ENCODE measurements at places on chromosomes 4 and X.

DNA sequence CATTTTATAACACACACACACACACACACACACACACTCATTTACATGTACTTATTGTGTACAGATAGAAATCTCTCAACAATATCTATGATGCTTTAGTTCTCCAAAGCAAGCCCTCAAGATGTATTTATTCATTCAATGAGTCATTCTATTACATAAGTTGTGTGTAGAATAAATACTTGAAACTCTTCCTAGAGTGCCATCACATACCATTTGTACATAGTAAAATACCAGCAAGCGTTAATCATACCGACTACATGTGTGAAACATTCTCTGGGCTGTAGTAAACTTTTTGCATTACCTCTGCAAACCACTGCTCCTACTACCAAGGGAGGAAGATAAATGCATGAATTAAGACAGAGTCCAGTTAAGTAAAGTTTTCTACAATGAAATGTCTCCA, 70.9 kb downstream of the EPHA5 start:
- no peak for DNase-seq

DNA sequence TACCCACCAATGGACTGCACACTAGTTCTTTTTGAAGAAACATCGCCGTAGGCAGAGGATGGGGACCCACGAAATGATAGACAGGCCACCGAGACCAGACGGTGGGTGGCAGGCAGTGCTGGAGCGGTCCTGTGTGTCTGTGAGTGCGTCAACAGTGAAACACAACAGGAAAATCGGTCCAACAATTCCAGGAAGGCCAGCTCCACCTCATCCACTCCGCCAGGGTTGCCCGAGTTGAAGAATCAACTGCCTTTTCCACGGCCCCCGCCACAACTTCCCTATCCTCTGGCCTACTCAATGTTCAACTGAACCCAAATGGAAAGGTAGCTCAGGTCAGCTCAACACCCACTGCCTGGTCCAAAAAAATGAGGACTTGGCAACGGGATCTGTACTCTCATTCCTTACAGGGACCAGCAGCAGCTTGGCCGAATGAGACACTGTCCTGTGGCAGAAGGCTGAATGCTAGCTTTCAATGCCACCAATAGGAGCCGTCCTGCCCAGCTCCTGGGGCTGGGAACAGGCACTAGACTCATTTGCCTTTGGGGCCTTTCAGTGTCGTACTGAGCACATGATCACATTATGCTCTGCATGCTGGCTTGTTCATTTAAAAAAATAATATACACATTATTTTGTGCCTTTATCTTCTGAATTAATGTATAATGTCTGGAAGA, 43.5 kb downstream of the MID1 start:
- no peak for DNase-seq

GRCh38 chr4:146638786-146639505, at the start of gene POU4F2:
POU4F2 (plus strand) TSS chr4:146638893; CDS start chr4:146639141, 248 bp downstream.
- DNase-seq: no peak

DNA sequence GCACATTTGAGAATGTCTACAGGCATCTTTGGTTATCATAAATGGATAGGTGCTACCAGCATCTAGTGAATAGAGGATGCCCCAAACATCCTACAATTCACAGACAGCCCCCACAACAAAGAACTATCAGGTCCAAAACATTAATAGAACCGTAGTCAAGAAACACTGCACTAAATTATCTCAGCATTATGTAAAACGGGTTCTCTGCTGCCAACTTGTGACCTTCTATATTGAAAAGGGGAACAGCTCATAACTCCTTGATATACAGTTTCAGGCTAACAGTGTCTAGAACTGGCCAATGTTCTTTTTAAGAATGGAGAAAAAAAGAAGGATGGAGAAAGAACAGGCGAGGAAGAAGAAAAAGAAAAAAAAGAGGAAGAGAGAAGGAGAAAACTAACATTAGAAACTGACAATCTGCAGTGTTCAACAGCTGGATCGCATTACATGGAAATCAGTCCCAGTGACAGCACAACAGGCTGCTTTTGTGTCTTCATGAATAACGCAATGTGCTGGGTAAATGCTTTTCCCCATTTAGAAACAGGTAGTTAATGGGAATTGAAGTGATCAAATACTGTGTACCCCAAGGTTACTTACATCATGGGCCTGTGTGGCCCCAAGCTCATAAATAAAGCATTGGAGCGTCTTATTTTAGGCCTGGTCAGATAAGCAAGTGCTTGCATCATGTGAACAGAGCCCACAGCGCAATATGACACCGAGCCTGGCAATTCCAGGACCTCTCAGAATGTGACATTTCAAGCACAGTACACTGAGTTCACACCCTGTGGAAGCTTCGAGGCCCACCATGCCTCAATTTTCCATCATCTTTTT, 339.5 kb downstream of the DHX15 start:
- no peak for DNase-seq

All from Panc1 (cell line).